HepG2 (cell line): ENCODE measurements at places on chromosomes 1 and 21. TPM values are rescaled to one million over a fixed set of nuclear protein-coding genes. Genes with fewer than 3 reads are reported as not detected.

Gene PLA2G2C
- total RNA-seq, result not detected in 2 replicates

- DNase-seq, result peak; percentile 32
These were observed 2.6 kb downstream of the PFDN2 start for GRCh38 chr1:161115132-161115711.

- no peak for DNase-seq
These were observed 6.1 kb upstream of the RBP7 start for GRCh38 chr1:9990944-9991343.

Gene LCE3D
- not detected in 2 replicates for total RNA-seq

GRCh38 chr1:235741294-235741693 lies 91.7 kb upstream of the GNG4 start:
- no peak for DNase-seq

DNA sequence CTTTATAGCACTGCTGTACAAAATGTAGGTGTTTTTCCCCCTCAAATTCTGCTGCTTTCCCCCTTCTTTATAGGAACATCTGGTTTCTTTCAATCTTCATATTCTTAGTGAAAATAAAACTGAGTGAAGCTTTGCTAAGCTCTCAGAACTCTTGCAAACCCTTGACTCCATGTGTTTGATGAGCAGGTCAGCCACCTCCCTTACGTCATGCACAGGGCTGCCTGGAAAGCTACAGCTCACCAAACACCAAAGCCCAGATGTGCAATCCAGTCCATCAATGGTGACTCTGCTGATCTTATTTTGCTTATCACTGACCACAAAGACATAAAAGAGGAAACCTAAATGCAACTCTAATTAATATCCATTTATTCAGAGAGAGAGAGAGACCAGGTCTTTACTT lies 5.5 kb downstream of the CACNA1E start:
- no peak for DNase-seq

- DNase-seq, result no peak
These were observed 34.9 kb downstream of the ST6GALNAC3 start for GRCh38 chr1:76109404-76109803.

DNA sequence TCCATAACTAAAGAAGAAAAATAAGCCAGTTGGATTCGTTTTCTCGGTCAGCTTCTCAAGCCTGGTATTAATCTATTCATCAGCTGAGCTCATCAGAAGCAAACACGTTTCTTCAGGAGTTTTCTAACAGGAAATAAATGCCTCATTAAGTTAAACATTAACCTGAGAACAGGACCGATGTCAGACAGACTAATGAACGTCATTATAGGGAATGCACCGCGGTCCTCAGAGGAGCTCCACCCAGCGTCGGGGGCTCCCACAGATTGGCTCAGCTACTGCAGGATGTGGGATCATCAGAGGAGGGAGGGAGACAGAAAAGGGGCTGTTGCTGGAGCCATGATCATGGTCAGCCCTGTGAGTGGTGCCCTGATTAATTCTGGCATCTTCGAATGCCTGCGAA lies 615.4 kb downstream of the PTPRU start:
- no peak for DNase-seq

Gene PLPPR4
- not detected in 2 replicates for total RNA-seq

DNA sequence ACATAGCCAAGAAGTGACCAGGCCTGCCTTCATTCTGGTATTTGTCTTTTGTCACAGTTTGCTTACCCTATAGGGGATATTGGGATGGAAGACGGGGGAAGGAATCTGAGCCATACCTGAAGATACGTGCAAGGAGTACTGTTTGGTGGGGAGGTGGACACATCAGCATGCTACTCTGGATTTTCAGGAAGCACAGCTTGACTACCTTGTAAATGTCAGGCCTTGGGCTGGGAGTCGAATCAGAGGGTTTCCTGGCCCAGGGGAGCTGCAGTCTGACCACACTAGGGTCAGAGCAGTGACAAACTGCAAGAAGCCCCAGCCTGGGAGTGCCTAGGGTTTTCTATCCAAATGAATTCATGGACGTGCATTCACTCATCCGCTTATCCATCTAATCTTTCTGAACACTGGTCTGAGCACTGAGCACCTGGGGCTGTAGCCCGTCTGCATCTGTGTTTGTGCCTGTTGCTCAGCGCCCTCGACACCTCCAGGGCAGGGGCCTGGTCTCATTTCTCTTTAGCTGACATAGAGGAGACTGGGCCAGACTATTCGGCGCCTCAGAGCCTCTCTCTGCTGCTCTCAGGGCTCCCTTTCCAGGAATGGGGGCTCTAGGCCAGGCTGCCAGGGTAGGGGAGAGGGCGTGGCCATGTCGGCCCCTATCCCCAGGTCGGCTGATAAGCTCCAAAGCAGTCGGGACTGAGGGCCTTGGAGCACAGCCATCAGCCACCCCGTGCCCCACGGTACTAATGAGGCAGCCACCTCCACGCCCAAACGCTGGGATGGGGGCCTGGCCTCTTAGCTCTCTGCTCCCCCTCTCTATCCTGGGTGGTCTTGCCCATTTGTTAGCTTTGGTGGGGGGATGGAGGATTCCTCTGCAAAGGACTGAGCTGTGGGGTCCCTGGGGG lies 47.0 kb upstream of the SLC2A1 start:
- peak; percentile 49 for DNase-seq

DNA sequence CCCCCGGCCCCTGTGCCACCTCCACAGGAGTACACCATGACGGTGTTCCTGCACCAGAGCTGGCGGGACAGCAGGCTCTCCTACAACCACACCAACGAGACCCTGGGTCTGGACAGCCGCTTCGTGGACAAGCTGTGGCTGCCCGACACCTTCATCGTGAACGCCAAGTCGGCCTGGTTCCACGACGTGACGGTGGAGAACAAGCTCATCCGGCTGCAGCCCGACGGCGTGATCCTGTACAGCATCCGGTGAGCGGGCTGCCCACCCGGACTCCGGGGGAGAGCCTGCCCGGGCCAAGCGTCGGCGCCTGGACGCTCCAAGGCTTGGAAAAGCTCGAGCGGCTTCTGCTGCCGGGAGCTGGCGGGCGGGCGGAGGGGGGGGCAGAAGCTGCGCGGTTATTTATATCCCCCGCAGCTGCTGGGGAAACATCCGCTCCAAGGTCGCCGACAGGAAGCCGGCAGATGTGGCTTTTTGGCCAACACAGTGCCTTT lies 6.4 kb downstream of the GABRD start:
- no peak for DNase-seq

Gene KCNT2
- not detected in 2 replicates for total RNA-seq

GRCh38 chr1:1954831-1955441 lies 35.9 kb upstream of the TMEM52 start:
- DNase-seq, result no peak

Gene LCE2C
- not detected in 2 replicates for total RNA-seq

DNA sequence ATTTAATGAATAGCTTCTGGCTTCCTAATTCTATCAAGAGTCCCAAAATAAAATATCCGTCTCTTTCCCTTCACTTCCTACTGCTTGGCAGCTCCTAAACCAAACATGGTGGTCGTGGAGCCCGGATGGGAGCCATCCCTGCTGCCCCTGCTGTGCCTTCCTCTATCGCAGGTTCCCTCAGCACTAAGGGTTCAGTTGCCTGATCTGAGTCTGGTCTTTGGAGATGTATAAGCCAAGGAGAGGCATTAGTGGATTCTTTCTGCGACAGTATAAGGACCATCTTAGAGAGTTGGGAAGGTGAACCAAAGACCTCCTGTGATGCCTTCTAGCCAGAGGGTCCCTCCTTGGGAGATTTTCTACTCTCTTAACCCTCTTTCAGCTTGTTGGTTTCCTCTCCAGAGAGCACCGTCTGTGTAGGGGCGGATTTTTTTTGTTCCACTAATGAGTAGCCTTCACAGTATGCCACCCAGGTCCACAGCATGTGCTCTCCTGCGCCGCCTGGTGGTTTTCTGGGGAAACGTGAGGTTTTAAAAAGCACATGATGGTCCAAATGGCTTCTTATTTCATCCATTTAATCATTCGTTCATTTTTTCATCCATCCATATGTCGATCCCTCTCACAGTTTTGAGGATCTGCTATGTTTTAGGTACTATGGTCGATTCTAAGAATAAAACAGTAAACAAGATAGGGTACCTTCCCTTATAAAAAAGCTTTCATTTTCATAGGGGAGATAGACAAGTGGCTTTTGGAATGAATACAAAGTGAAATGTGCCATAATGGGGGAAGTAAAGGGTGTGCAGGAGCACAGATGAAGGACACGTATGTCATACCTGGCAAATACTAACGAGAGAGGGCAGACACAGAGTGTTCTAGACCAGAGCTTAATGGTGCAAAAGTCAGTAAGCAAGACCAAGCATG lies 71.0 kb downstream of the NFASC start:
- DNase-seq, result peak; percentile 42

DNA sequence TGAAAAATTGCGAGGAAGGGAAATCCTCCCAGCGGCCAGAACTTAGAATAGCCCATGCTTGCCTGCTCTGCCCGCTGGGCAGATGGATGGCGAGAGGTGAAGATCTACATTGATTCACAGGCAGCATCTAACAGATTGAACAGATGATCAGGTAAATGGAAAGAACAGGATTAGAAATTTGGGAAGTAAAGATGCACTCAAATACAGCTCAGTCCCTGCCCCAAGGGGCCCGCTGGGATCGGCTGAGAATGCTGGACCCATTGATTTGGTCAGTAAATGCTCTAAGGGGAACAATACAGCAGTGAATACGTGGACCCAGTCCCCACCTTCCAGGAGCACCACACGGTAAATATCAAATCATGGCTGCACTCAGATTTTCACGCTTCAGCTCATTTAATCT lies 248.2 kb downstream of the MATN1 start:
- no peak for DNase-seq

- DNase-seq, result no peak
These were observed 39.4 kb downstream of the NENF start for GRCh38 chr1:212471891-212472675.

GRCh38 chr1:231519166-231519565 lies 9.3 kb upstream of the TSNAX start:
- DNase-seq, result no peak

DNA sequence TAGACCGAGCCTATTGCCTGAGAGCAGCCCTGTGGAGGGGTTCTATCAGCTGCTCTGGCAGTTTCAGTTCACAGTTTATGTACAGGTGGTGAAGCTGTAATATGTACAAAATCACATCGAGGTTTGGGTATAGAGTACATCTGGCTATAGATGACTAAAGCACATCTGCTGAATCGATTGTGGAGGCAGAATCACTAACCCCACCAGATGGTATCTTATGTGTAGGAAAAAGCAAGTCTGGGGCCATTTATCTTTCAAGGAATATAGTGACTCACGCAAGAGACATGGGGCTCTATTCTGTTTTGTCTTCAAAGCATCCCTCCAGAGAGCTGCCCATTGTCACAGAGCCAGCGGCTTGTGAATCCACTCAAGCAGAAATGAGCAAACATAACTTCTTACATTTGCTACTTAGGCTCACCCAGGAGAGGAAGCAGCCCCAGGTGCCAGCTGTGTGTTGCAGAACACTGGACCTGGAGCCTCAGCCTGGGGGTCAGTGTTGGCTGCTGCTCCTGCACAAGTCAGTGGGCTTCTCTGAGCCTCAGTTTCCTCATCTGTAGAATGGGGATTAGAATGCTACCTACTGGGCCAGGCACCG lies 21.3 kb downstream of the MIIP start:
- no peak for DNase-seq

DNA sequence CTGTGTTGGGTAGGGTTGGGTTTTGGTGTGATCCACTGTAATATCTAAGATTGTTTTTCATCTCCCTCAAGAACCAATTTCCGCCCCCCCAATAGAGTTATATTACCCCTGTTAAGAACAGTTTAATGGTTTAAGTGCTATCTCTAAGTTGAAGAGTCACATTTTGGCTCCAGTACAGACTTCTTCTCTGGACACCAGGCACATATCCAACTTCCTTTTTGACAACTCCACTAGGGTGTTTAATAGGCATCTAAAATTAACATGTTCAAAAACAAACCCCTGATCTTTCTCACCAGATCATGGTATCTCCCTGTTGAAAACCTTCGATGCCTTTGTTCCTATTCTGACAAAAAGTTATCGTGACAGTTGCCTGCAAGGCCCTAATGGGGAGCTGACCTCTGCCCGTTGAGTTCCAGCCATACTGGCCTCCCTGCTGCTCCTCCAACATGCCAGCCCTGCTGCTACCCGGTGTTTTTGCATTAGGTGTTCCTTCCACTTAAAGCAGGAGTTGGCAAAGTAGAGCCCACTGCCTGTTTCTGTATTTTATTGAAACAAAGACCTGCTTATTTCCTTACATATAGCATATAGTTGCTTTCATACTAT lies 18.6 kb downstream of the USP24 start:
- DNase-seq, result no peak

GRCh38 chr1:39132505-39133339 lies 71.8 kb upstream of the MACF1 start:
- DNase-seq, result peak; percentile 85

GRCh38 chr21:43266534-43266933 lies 97.7 kb downstream of the CRYAA start:
- DNase-seq, result no peak

Gene C21orf58
- total RNA-seq, result 3.3 and 6.8 TPM in 2 replicates

Gene OR2L13
- not detected in 2 replicates for total RNA-seq

Gene CFHR5
- not detected in 2 replicates for total RNA-seq

DNA sequence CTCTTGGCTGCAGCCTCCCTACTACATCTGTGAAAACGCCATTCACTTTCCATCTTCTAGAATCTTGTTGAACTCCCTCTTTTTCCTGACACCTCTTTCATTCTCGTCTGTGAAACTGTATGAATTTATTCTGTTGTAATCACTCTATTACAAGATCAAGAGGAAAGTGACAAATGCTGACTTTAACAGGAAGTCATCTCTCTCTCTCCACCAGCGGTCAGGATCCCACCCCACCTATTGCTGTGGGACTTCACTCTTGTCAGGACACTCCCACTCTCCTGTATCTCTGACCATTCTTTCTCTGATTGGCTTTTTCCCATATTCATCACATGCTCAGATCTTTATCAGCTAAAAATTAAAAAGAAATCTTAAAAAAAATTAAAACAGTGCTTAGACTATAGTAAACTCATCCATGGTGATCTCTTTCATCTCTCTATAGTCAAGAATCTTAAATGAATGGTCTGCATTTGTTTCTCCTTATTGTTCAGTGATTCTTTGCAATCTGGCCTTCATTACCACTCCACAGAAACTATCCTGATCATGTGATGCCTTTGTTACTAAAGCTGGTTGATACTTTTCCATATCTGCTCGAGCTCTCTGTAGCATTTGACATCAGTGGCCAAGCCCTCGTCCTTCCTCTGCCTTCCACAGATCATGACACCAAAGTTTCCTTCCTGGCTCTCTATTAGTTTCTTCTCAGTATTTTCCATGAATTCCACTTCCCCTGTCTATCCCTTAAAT lies 113.6 kb downstream of the UCHL5 start:
- no peak for DNase-seq

Gene DMRTA2
- total RNA-seq, result not detected in 2 replicates
